GM12891 (cell line): ENCODE measurements at places on chromosomes 6 and 20.
A peak's percentile ranks its signal among the peaks of the same experiment; 100 is the strongest.

GRCh38 chr20:41339957-41340326 is 679 bp upstream of the LPIN3 start:
- DNase-seq = peak; percentile 85

GRCh38 chr6:135226537-135226936 is 45.4 kb downstream of the MYB start:
- peak; percentile 14 for DNase-seq

DNA sequence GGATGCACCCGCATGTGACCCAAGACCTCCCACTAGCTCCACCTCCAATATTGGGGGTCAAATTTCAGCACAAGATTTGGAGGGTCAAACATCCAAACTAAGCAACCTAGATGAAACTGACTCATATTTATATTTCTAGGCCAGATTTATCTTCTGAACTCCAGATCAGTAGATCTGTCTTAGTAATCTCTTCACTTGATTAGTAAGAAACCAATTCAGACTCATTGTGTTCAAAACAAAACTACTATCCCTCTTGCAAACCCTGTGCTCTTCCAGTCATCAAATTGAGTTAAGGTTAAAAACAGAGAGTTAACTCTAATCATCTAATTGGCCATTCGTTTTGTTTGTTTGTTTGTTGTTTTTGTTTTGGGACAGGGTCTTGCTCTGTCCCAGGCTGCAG is 43.3 kb downstream of the MKKS start:
- DNase-seq = no peak

DNA sequence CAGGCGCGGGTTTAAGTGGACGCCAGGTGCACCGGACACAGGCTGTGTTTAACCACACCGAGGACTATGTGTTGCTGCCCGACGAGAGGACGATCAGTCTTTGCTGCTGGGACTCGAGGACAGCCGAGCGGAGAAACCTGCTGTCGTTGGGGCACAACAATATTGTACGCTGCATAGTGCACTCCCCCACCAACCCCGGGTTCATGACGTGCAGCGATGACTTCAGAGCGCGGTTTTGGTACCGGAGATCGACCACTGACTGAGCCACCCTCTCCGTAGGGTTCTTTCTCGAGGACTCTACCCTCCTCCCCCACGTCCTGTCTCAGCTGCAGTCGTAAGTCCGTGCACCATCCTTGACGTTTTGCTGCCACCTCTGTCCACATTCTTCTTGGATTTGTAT is 8.6 kb upstream of the CASS4 start:
- no peak for DNase-seq

DNA sequence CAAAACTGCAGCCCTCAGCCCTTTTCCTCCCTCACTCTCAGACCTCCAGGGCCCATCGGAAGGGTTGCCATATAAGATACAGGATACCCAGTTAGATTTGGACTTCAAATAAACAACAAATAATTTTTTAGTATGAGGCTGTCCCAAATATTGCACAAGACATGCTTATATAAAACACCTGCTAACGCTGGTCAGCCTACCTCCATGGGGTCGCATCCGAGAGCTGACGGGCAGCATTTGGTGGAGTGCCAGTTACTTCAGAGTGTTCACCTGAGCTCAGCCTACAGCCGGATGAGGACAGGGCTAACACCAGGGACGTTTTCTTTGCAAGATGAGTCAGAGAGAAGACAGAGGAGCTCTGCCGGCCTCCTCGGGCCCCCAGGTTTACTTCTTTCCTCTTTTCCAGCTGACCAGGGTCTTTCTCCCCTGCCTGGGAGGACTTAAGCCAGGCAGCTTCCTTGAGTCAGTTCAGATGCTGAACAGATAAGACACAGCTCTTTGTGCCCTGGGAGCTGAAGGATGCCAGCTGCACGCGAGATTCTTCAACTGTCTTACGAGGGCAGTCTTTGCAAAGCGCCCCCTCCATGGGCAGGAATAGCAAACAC is 141.2 kb upstream of the KCNG1 start:
- DNase-seq = no peak

DNA sequence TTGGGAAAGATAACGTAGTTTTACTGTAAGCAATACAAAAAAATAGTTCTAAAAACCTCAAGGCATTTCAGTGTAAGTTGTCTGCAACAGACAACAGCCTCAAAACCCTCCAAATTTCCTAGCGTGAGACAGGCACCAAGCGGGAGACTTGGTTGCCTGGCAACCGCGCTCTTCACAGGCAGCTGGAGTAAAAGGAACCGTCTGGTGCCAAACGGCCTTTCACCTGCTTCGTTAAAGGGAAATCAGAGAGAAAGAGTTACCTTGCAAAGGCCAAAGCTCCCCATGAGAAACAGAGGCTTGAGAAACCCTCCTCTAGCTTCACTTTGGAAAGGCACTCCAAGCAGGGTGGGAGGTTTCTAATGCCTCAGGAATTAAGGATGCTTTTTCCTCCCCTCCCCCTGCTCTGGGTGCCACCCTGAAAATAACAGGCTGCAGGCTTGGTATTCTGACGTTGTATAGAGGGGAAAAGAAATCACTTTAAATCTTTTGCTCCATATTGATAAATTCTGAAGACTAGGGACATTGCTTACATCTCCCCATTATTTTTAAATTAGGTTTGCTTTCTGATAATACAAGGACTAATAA is 129.7 kb upstream of the UFL1 start:
- no peak for DNase-seq

DNA sequence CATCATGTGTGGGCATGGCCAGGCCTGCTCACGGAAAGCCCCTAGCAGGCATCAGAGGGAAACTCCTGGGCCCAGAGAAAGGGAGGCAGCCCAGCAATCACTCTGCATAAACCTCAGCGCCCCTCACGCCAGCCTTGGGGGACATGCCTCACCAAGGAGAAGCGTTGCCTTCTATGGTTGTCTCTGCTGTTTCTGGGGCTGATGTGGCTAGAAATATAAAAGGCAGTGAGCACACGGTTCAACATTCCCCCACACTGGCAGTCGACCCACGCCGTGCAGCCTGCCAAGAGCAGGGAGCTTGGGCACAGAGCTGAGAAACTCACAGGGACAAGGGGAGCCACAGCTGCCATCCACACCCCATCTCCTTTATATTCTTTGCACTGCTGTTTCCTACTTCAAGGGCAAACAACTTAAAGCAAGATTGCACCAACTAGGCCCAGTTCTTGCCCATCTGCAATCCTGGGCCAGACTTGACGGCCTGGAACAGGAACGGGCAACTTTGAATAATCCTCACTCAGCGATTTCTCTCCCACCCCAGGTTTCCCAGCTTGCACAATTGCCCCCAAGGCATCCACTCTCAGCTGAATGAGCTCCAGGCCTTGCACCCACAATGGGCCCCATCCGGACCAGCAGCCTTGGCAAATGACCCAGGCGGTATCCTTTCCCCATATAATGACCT is 35.5 kb upstream of the FOXC1 start:
- DNase-seq = no peak

DNA sequence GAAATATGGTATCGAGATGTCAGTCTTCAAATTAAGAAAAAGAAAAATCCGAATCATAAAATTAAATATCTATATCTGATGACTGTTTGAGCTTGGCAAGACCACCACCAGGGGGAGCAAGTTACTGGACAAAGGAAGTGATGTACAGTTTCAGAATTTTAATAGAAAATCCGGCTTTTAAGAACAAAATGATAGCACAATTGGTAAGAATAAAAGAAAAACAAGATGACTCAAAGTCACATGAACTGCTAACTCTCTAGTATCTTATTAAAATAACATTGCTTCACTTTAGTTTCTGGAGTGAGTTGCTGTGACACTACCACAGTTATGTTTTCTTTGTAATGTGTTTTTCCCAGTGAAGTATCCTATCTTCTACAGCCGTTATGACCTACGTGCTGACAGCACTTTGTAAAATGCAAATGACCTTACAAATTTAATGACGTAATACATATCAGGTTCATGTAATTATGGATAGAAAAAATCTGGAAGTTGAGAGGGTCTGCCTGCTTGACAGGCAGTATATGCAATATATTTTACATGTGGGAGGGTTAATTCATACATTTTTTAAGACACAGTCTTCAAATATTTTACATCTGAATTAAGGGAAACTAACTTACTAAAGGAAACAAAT is 405.3 kb upstream of the HS3ST5 start:
- peak; percentile 1 for DNase-seq

DNA sequence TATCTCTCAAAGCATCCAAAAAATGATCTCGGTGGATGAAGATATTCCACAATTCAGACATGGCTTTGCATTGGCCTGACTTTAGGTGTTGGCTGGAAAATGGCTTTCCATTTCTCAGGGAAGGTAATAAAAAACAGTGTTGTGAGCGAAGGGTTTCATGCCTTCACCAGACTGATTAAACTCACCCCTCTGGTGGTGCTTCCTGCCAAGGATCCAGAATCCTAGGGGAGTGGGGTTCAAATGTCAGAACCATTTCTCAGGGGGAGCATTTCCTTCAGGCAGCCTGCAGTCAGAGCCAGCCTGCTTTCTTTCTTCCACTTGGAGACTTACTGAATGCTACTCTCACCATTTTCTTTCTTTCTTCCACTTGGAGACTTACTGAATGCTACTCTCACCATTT is 45.7 kb upstream of the SMIM28 start:
- DNase-seq = no peak

- DNase-seq = peak; percentile 29
Measured at GRCh38 chr6:28081486-28081751, 1.1 kb downstream of the ZNF165 start.

DNA sequence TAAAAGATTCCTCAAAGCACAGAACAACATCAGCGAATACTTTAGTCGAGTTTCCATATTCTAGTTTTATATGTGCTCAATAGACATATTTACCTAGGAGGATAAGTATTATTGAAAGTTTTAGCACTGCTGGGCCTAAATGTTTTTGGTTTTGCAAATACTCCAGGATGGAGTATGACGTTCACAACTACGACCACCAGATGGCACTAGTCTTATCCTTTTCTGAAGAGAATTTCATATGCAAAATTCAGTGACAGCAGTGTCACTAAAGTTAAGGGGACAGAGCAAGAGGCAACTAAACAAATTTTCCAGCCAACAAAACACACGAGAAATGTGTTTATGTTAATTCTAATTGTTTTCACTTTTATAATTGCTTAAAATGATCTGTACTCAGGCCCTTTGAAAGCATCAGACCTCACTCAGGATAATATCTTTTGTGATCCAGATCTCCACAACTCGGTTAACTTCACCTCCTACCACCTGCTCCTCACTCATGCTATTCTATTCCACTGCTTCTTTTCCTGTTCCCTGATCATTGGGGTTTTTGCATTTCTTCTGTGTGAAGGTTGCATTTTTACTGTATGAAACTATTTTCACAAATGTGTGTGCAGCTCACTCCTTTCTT is 220.8 kb downstream of the TRDN start:
- DNase-seq = peak; percentile 1

- peak; percentile 51 for DNase-seq
Measured at GRCh38 chr20:3203315-3204123, 963 bp downstream of the DDRGK1 start.

GRCh38 chr6:45666846-45667245 is 289.1 kb upstream of the SUPT3H start:
- DNase-seq = no peak

GRCh38 chr6:116648156-116648555 is 20.4 kb downstream of the ZUP1 start:
- DNase-seq = no peak

DNA sequence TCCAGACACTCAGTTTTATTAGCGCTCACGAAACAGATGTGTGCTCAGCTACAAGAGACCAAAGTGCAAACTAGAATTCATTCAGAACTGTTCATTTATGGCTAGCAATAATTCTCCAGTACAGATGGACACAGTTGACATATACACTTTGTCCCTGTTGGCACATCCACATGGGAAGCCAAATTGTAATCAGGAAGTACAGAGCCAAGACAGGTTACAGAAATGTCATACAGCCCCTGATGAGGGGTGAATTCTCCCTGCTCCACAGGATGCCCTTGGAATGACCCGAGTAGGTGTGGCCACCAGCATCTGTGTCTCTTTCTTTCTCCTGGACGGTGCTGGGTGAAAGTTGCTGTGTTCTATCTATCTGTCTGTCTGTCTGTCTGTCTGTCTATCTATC is 7.6 kb downstream of the DHX35 start:
- DNase-seq = no peak

DNA sequence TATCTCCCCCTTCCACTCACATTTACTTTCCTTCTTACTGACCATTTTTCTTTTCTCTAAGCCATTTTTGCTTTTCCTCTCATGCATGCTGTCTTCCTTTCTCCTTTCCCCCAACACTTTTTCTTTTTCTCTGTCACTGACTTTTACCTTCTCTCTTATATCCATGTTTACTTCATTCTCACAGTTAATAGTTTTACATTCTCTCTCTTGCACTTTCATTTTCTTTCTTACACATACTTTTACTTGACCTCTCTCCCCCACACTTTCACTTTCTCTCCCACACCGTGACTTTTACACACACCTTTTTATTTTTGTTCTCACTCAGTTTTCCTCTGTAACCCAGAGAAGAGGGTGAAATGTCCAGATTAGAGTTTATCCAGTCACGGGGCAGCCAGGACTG is 636.3 kb downstream of the PTPRT start:
- no peak for DNase-seq

DNA sequence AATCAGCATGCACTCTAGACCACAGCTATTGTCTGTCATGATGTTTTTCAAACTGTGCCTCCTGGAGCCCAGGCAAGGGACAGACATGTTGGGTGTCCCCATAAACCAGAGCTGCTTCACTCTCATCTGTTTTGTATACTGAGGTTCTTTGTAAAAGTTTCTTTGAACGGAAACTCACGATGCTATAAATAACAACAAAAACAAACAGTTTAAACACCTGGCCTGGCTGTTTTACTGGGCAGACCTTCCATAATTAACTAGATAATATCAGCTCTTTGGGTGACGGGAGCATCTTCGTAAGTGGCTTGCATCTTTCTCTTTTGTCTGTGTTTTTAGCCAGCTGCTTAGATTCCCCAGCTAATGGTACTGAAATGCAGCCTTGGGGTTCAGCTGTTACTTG is 190.3 kb downstream of the ZDHHC14 start:
- no peak for DNase-seq

DNA sequence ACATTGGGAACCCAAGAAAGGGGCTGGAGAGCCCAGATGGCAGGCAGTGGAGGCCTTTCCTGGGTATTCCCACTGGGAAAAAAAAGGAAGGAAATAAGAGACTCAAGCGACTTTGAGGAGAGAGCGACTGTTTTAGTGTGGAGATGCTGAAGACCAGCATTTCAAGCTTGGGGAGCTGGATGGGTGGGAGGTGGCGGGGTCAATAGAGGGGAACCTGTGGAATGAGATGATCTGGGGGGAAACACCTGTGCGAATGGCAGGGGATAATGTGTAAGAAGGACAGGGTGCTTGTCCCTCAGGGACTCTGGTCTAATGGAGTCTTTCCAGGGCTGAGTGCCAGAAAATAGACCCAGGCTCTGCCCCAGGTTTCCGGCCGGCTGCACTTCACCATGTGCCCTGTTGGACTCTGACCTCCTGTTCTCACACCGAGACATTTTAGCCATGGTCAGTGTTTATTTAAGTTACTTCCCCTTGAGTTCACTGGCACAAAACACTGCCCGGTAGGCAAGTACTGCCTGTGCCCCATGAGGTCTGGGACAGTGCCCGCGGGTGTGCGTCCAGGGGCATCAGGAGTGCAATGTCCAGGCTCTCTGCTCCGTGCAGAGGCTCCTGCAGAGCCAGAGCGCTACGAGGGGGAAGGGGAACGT is 50.4 kb upstream of the NKX2-2 start:
- DNase-seq = no peak

- DNase-seq = peak; percentile 51
Measured at GRCh38 chr20:33647603-33648395, 14.3 kb upstream of the C20orf144 start.

- DNase-seq = no peak
Measured at GRCh38 chr6:159464816-159465215, 228.2 kb downstream of the SOD2 start.

GRCh38 chr6:113672491-113673149 is 184.5 kb upstream of the MARCKS start:
- no peak for DNase-seq

GRCh38 chr20:44603327-44603726 is 20.9 kb downstream of the PKIG start:
- no peak for DNase-seq
